ENCODE measurements at places on chromosomes 1 and 21. TPM values are rescaled to one million over a fixed set of nuclear protein-coding genes. Genes with fewer than 3 reads are reported as not detected.

Gene CHI3L1
- not detected for total RNA-seq

Gene EPHB2
- total RNA-seq: 10.4 TPM

Gene PGD
- total RNA-seq: 423 TPM

DNA sequence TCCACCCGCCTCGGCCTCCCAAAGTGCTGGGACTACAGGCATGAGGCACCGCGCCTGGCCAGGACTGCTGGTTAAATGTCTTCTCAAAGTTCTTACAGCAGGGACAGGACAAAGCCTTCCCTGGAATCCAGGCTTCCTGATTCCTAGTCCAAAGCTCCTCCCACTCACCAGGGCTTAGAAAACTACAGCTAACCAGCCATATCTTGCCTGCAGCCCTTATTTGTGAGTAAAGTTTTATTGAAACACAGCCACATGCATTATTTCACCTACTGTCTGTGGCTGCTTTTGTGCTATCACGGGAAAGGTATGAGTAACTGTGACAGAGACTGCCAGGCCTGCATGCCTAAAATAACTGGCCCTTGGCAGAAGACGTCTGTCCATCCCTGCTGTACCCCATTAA lies 24.4 kb downstream of the TMCO4 start:
- peak; percentile 28 for DNase-seq

DNA sequence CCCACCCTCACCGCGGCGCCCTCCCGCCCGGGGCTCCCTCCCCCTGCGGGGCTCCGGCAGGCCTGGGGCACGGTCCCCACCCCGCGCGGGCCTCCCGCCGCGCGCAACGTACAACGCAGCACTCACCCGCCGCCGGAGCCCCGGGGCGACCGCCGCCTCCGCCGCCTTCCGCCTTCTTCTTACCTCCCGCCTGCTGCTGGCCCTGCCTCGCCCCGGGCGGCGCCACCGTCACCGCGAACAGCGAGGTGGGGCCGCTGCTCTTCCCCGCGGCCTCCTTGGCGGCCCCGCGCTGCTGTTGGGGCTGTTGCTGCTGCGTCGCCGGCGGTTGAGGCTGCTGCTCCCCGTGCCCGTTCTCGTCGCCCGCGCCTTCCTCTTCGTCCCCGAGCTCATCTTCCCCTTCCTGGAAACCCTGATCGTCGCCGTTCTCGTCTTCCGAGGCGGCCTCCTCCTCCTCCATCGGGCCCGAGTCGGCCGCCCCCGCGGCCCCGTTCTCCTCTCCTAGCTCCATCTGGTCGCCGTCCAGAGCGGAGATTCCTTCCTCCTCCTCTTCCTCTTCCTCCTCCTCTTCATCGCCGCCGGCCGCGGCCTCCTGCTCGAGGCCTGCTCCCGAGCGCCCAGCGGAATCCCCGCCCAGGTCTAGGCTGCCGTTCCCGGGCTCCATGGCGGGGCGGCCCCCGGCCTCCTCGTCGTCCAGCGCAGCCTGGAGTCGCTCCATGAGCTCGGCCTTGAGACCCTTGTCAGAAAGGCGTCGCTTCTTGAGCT lies 671 bp downstream of the HNRNPU start:
- DNase-seq: no peak

Gene SLC16A4
- total RNA-seq: 0.60 TPM

Gene SLC2A5
- not detected for total RNA-seq

DNA sequence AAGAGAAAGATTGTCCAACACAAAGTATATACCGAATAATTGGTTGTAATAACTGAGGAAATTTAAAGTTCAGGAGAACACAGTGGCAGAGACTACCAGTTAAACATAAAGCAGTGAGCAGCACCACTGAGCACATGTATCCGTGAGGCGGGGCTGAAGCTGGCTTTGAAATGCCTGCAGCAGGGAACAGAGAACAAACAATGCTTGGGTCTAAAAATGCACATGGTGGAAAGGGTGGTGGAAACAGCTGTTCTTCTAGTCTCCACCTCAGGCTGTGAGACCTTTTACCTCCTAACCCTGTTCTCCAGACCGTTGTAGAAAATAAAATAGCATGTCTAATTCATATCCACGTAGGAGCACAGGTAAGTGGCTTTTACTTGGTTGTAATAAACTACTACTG lies 7.7 kb upstream of the GNG4 start:
- no peak for DNase-seq

- DNase-seq: peak; percentile 25
Measured at GRCh38 chr1:107294686-107295085, 153.8 kb downstream of the NTNG1 start.

Gene CACNA1E
- total RNA-seq: not detected

DNA sequence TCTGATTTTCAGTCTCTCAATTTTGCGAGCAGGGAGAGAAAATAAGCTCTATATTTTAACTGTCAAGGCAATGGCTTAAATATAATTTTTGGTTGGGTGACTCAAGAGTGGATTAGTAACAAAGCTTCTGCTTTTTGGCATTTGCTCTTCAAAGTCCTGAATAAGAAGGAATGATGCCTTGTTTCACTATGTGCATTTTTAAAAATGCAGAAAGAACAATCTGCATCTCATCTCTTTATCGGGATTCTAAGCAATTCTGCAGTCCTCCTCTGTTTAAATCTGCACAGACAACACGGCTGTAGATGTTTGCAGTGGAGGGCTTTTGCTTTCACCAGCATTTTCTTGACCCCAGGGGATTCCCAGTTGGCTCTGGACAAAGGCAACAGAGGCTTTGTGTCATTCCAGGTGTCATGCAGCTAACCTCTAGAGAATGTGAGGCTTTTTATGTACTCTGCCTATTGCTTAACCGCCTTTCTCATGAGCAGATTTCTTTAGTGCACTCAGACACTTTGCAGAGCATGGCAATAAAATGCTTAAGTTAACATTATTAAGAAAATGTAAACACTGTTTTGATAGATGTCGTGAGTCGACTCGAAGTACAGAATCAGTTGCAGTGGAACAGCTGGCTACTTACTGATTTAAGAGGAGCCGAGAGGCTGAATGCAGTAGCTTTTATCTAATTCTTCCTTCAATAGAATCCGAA lies 783.2 kb upstream of the NEGR1 start:
- peak; percentile 38 for DNase-seq

- no peak for DNase-seq
Measured at GRCh38 chr1:46638921-46639320, 22.3 kb upstream of the MOB3C start.

GRCh38 chr1:117127795-117128194 lies 6.2 kb upstream of the TRIM45 start:
- no peak for DNase-seq

DNA sequence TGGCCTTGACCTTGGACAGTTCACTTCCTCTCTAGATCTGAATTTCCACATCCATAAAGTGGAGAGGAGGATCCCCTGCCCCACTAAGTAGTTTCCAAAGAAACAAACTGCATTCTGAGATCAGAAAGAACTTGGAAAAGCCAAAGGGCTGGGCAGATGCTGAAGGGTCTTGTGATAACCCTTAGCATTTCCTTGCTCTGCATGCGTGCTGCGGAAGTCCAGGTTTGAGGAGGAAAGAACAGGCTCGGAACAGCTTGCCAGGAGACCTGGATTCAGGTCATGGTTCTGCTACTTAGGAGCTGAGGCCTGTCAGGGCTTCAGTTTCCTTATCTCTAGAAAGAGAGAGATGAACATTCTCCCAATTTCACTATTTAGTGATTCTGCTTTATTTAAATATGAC lies 27.2 kb downstream of the IGFN1 start:
- DNase-seq: no peak

DNA sequence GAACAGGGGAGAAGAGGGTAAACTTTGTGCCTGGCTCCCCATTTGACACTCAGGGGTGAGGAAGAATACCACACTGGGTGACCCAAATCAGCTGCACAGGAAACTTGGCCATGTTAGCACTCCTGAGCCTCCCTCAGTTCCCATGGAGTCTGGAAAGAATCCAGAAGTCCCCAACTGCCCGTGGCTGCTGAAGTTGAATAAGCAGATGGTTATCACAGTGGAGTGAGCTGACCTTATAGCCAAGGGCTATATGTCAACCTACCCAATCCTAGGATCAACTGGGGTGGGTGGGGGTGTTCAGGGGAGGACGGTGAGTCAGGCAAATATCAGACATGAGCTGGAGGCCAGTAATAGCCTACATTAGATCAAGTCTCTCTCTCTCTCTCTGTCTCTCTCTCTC lies 20.4 kb downstream of the KCNH1 start:
- DNase-seq: no peak

DNA sequence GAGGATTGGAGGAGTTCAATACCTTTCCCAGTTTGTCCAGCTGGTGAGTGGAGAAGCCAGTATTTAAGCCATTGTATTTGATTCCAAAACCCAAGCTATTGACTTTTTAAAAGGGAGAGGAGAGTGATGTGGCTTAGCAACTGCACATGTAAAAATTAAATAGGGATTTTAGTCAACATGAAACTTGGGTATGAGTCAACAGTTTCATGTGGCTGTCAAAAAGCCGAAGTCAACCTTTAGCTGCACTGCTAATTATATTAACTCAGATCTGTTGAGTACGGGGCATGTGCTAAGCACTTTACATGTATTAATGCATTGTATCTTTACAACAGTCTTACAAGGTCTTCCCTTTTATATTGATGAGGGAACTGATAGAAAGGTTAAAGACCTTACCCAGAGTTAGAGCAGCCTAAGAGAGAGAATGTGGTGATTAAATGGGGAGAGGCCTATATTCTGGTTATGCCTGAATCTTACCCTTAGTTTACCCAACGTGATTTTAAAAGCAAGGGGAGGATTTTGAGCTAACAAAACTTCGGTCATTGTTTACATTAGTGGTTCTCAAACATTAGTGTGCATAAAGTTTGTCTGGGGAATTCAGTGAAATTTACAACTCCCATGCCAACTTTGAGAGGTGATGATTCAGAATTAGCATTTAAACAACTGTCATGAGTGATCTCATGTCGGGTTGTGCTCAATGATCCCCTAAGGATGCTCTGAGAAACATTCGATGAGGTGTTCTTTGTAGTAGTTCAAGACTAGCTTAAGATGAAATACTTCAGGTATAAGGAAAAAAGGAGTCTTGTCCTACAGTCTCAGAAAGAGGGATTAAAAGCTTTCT lies 6.9 kb upstream of the SLC35F3 start:
- DNase-seq: no peak

Gene SLC44A5
- 1.2 TPM for total RNA-seq
